Activated CD4-positive, alpha-beta memory T cell treated with anti-CD3 and anti-CD28 coated beads for 36 hours (primary cell): ENCODE measurements at places on chromosomes 11 and 22.

DNA sequence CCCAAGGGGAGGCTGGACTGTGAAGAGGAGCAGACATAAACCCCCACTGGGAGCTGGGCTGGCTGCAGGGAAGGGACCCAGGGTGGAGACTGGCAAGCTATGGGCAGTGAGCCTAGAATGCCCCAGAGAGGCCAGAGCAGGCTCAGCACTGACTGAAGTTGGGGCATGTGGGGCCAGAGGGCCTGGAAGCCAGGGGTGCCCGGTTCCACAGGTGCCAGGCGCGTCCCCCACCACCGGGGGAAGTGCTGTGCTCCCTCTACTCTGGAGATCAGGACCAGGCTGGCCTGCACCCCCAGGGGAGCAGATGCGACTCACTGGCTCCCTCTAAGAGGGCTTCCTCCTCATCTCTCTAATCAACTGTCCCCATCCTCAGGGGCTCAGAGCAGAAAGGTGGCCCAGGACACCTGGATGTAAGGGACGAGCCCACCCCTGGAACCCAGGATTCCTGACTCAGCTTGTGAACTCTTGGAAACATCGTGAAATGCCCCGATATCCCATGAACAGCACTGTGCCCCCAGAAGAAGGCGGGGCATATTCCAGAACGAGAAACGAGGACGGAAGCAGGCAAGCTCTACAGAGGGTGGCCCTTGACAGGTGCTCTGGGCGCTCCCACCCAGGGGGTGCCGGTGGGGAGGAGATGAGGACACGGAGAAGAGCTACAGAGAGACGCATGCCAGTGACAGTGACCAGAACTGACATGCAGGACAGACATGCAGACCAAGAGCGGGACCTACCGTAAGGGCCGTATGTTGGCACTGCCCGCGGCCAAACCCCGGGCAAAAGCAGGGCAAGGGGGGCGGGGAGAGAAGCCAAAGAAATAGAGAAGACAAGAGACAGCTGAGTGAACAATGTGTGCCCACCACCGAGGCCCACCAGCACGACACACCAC lies 20.4 kb downstream of the MAFF start:
- DNase-seq = no peak

DNA sequence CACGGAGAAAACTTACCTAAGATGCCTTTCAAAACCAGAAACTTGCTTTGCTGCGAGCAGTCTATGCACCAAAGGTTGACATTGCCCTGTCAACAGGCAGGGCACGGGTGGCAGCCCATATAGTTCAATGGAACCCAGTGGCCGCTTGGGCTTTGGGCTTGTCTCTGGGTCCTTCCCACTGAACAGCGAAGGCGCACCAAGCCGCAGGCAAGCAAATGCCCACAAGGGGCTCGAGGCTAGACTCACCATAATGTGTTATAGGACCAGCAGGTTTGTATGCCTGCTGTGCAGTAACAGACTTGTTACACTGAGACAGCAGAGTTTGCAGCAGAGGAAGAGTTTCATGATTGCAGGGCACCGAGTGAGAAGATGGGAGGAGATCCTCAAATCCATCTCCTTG lies 20.3 kb downstream of the CLDN5 start:
- DNase-seq = peak; percentile 8

- no peak for DNase-seq
These were observed 2.7 kb upstream of the NXPE1 start for GRCh38 chr11:114562166-114562916.

DNA sequence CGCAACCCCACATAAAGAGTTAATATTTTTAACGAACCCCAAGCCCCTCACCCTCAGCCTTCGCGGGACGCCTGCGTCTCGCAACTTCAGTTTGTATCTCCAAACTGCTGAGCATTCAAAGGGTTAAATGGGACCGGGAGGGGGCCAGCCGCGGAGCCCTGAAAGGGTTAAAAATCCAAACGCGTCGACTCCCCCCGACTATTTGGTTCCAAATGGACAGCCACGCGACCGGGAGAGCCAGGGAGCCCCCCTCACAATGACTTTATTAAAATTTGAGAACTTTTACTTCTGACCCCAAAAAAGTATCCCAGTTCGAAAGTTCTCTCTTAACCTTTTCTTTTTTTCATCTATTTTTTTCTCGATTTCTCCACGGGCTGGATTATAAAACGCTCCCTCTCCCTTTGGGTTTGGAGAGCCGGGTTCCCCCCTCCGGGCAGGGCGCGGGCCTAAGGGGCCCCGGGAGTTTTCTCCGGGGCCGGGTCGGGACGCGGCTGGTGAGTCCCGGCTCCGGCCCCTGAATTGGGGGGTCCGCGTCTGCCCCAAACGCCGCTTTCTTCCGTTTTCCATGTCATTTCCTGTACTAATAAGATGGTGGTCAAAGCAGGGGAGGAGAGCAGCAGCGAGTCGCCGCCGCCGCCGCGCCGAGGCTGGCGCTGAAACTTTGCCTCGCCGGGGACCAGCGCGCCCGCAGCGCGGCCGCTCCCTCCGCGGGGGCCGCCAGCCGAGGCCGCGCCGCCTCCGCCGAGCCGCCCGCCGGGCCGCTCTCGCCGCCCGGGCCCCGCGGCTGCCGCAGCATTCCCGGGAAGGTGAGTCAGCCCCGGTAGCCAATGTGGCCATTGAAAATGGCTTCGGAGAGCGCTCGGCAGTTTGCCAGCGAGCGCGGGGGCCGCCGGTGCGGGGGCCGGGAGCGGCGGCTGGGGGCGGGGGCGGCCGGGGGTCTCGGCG lies at the start of gene PRDM11:
Gene PRDM11 (plus strand): TSS at position 568 of the 945 bp plus-strand sequence. CDS start 35,128 bp downstream, outside the sequence.
- DNase-seq = peak; percentile 70

- no peak for DNase-seq
These were observed 2.5 kb upstream of the KRTAP5-2 start for GRCh38 chr11:1600626-1601025.

DNA sequence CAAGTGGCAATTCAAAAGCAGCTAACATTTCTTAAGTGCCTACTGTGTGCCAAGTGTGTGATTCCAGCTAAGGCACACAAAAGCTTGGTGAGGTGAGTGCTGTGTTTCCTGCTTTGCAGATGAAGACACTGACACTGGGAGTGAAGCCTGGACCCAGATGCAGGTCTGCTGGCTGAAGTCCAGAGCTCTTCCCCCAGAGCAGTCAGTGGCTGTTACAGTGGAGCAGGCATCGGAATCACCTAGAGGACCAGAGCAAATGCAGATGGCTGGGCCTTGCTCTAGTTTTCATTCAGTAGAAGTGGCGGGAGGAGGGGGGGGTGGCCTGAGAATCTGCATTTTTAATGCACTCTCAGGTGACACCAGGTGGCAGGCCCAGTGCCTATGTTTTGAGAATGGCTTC lies 342.3 kb downstream of the CADM1 start:
- no peak for DNase-seq

DNA sequence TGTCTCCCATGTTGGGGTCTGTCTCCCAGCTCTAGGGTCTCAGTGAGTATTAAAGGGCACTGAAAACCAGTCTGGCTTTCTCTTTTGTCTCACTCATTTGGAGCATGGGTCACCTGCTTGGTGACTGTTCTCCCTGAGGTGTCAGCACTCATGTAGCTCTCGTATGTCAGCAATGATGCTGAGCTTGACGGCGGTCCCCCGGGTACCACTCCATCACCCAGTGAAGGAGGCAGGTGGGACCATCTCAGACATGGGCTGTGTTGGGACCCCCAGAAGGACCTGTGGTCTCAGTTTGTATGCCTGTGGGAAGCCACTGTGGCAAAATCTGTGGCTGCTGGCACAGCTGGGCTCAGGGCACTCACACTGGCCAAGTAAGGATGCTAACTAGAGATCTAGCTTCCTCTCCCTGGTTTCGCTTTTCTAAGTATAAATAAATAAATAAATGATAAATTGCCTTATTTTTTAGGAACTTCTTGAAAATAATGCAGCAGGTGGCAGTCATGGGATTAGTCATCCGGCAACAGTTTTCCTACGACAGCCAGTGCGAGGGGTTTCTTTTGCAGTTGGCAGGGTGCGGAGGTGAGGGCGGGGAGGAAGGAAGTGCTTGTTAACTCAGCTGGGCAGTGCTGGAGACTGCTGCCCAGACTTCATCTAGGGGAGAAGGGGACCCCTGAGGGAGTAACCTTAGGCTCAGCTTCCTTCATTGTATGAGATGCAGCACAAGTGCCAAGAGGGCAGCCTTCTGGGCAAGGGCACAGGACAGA lies 48.8 kb downstream of the OSBP2 start:
- DNase-seq = peak; percentile 62

DNA sequence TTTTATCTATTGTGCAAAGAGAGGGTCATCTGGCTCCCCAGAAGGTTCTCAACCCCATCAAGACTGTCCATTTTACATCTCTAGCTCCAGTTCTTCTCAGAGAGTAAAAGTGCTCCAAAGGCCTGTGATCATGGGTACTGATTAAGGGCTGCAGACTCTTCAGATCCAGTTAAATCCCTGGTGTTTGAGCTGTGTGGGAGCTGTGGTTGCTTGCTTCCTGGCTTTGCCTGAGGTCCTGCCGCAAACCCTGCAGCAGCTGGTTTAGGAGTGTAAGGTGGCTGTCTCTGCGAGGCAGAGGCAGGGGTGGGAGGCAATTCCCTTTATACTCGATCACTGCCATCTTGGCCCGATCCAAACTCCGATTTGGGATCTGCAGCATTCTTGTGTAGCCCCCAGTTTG lies 1.2 kb downstream of the MRPL17 start:
- peak; percentile 36 for DNase-seq

DNA sequence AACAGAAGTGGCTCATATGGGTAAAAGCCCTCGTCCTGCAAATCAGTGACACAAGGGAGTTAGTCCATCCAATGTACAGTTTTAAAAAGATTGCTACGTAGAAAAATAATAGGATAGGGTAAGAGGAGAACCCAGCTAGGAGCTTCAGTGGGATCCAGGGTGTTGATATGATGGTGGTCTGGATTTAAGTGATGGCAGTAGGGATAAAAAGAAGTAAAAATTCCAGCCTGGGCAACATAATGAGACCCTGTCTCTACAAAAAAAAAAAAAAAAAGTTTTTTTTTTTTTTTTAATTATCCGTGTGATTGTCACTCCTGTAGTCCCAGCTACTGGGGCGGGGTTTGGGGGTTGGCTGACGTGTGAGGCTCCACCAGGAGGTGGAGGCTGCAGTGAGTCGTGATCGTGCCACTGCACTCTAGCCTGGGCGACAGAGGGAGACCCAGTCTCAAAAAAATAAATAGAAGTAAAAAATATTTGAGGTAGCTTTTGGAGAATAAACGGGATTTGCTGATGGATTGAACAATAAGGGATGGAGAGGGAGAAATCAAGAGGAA lies 7.0 kb upstream of the L3MBTL2 start:
- peak; percentile 78 for DNase-seq

- DNase-seq = no peak
These were observed 41.0 kb upstream of the PARVG start for GRCh38 chr22:44139773-44140172.

DNA sequence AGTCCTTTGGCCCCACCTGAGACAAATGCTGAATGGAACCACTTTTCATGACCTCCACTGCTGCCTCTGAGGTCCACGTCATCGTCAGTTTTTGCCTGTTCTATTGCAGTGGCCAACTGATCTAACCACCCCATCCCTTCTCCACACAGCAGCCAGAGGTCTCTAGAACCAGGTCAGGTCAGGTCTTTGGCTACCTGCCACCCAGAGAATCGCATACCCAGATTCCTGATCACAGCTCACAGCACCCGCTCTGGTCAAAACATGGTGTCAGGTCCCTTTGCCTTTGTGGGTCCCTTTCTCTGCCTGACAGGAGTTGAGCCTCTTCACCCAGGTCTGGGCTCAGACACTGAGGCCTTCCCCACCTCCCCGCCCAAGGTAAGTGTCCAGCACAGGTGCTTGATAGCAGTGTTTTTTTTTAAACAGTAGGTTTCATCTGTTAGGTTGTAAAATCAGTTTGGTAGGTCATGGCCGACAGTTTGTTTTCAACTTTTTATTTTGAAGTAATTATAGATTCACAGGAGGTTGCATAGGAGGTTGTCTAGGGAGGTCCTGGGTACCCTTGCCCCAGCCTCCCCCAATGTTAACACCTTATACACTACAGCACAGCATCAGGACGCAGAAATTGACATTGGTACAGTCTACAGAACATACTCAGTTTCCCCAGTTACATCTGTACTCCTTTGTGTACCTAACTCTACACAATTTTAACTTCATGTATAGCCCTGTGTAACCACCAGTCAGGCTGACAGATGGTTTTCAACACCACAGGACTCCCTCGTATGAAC lies 6.9 kb downstream of the C22orf39 start:
- no peak for DNase-seq

DNA sequence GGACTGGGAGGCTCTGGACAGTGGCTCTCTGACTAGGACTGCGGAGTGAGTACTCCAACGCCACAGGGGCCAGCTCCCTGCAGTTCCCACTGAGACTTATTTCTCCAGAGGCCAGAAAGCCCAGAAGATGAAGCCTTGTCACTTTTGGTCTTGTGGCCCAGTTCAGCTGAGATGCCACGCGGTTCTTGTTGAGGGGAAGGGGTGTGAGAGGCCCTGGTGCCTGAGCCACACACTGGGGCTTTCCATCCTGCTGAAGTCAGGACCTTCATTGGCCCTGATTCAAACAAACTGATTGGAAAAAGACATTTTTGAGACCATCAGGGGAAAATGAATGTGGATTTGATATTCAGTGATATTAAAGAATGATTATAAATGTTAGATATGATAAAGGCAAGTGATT lies 73.6 kb downstream of the UBASH3B start:
- peak; percentile 24 for DNase-seq

DNA sequence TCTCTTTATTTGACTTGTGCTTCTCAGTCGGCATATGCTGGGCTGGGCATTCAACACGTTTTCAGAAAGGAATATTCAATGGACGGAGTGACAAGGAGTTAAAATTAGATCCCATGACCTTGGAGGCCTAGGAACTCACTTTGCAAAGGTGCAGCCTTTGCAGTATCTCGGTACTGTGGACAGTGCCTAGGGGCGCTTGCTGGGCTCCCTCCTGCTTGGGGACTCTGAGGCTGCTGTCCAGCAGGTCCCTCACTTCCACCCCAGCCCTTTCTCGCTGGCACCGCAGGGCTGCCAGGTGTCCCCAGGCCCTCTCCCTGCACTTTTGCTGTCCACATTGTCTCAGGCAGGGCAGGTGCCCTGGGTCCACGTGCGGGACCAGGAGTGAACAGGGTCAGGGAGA lies 255.5 kb upstream of the B3GAT1 start:
- no peak for DNase-seq

- no peak for DNase-seq
These were observed 80.8 kb downstream of the HORMAD2 start for GRCh38 chr22:30161051-30161469.

DNA sequence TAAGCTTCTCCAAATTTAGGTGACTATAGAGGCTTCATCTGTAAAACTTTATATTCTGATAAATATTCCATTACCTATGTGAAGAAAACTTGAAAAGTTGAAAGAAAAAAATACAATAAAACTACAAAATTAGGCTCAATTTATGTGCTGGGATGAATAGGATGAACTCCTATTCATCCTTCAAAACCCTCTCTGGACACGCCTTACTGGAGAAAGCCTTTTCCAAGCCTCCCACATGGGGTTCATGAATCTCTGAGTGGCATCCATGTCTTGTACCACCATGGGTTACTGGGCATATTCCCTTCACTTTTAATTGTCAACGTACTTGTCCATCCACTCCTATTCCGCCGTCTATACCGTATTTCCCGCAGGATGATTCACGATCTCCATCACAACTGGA lies 55.7 kb downstream of the MN1 start:
- DNase-seq = no peak

- DNase-seq = no peak
These were observed 117.3 kb upstream of the CTSC start for GRCh38 chr11:88454881-88455280.

GRCh38 chr11:56842814-56843794 lies 94.6 kb upstream of the OR9G4 start:
- no peak for DNase-seq
